ENCODE measurements at places on chromosomes 6 and 20. TPM values are rescaled to one million over a fixed set of nuclear protein-coding genes. Genes with fewer than 3 reads are reported as not detected.

- DNase-seq, result no peak
These were observed 11.2 kb downstream of the FOXP4 start for GRCh38 chr6:41557335-41557734.

GRCh38 chr6:44284121-44284520, 13.9 kb downstream of the TMEM151B start:
- DNase-seq, result no peak

The TCF21 gene
- polyA plus RNA-seq, result 25.6 TPM

DNA sequence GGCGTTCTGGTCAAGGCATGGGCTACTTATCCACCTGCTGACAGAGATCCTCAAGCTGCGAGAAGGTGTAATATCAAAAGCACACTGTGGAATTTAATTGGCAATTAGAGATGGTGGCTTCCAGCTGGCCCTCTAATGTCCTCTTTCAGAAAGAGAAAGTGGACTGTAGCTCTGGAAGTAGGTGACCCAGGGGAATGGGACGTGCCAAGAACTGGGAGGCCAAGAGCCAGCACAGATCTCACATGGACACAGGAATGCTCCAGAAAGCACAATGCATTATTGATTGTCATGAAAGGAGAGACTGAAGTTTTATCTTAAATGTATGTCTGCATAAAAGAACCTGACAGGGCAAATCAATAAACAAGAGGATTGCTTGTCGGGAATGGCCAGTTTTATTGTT, 198.6 kb upstream of the CDH4 start:
- no peak for DNase-seq

- no peak for DNase-seq
These were observed 156.2 kb downstream of the EDN1 start for GRCh38 chr6:12446394-12446793.

- DNase-seq, result no peak
These were observed 15.5 kb downstream of the ARMC12 start for GRCh38 chr6:35752330-35752729.

The TSPYL4 gene
- 25.6 TPM for polyA plus RNA-seq

The ARMH2 gene
- not detected for polyA plus RNA-seq

The NRN1 gene
- 22.7 TPM for polyA plus RNA-seq

DNA sequence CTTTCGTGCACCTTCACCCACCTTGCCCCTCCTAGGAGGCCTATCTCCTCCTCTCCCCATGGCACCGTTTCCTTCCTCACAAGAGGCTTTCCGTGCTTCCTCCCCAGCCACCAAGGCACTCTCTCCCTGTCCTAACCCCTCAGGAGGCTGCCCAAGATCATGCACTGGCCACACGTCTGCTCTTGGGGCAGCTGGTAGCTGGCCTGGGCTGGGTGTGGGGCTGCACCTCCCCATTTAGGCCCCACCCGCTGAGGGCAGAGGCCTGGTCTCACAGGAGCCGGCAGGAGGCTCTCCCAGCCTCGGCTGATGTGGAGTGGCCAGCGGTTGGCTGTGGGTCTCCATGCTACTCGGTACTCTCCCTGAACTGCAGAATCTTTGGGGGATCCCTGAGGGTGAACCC, 13.6 kb downstream of the NOL4L start:
- DNase-seq, result no peak

The GTSF1L gene
- not detected for polyA plus RNA-seq

DNA sequence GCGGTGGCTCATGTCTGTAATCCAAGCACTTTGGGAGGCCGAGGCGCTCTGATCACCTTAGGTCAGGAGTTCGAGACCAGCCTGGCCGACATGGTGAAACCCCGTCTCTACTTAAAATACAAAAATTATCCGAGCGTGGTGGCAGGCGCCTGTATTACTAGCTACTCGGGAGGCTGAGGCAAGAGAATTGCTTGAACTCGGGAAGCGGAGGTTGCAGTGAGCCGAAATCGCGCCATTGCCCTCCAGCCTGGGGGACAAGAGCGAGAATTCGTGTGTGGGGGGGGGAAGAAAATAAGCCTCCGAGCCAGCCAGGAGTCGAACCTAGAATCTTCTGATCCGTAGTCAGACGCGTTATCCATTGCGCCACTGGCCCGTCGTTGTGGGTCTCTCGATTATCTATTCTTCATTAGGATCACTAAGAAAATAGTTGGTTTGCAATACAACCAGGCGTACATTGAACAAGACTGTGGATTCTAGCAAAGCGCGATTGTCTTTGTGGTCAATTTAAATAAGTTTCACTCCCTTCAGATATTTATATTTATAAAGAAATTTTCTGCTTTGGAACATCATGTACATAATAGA, 33.9 kb upstream of the PRSS16 start:
- no peak for DNase-seq

DNA sequence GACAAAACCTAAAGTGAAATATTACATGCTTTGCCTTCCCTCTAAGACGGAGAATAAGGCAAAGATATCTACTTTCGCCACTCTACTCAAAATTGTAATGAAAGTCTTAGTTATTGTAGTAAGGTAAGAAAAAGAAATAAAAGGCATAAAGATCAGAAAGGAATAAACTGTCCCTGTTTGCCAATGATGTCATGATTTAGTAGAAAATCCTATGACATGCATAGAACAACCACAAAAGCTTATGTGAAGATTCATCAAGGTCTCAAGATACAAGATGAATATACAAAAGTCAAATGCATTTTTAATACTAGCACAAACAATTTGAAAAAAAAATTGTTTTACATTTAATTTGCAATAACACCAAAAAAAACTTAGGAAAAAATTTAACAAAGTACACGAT, 64.0 kb upstream of the FOXQ1 start:
- DNase-seq, result no peak
